CD4-positive, alpha-beta T cell treated with Interleukin-2 at 100 ng/mL for 4 hours (primary cell): ENCODE measurements at places on chromosomes 2 and 18.

DNA sequence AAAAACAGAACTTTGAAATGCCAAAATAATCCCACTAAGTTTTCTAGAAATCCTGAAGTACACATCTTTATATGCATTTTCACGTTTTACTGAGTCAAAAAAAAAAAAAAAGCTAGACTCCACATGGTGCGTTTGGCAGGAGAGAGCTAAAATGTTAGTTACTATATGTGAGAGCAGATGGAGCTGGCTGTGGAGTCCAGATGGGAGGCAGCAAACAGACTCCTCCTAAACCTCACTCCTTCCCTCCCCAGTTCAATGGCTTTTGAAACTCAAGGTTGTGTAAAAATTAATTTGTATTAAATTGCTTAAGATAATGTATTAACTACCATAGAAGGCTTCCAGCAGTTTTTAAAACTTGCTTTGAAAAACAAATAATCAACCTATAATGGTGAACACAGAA is 248.8 kb downstream of the AGPS start:
- no peak for DNase-seq

DNA sequence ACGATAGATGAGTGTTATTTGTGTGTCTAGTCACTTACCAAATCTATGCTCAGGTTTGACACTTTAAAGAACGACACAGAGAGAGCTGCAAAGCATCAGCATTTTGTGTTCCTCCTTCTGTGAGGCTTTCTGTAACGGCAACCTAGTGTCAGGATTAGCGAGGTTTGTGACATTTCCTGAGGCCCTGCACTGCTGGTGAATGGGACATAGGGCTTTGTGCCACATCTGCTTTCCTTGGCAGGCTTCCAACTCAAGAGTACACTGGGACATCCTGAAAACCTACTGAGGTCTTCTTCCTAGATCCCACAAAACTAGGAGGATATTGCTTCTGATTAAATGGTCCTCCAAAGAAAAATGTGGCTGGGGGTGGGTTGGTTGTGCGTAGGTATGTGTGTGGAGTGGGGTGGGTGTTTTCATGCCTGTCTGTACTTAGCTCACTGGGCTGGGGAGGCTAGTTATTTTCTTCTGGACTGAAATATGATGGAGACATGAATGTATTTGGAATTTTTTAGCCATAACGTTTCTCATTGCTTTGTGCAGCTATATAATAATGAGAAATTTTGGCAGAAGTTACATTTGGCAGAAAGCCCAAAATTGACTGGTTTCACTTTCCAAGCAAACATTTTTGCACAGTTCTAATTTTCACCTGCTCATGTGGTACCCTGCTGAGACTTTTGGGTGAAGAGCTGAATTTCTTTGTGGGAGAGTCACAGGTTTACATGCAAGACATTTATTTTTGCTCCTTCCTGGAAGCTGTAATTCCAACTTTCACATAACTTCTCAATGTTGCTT is 308.4 kb downstream of the XIRP2 start:
- DNase-seq = no peak

- peak; percentile 8 for DNase-seq
Observed at GRCh38 chr2:183079139-183079775, 710 bp downstream of the DUSP19 start.

DNA sequence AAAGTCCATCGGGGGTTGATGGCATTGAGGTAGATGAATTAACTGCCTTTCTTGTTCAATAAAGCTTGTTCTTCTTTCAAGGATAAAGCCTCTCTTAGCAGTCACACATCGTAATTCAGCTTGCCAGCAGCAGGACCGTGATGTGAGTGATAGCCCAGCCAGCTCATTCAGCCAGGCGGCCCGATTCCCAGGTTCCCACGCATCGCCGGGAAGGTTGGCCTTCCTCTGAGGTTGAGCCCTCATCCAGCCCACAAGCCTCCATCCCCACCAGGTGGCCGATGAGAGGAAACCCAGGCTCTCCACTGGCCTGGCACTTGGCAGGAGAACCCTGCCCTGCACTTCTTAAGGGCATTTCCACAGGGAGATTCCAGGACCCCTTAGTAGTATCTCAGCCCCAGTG is 4.7 kb downstream of the AGAP1 start:
- no peak for DNase-seq

GRCh38 chr2:175372704-175373701 is 191.5 kb upstream of the ATP5MC3 start:
- no peak for DNase-seq

- no peak for DNase-seq
Observed at GRCh38 chr2:207932106-207932505, 93.2 kb downstream of the PLEKHM3 start.

DNA sequence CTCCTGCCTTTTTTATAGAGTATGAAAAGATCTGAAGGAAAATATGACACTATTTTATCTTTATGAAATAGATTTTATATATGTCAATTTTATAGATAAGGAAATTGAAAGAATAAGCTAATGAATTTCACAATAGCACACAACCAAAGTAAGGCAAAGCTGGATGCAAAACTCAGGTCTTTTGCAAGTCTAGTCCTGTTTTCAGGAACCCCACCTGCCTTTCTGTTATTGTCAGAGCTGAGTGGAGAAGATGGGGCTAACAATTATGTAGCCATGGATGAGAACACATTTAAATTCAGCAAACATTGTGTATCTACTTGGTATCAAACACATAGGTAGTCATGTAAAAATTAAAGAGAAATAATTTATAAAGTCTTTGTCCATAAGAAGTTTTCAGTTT is 161.5 kb upstream of the ZEB2 start:
- DNase-seq = no peak

DNA sequence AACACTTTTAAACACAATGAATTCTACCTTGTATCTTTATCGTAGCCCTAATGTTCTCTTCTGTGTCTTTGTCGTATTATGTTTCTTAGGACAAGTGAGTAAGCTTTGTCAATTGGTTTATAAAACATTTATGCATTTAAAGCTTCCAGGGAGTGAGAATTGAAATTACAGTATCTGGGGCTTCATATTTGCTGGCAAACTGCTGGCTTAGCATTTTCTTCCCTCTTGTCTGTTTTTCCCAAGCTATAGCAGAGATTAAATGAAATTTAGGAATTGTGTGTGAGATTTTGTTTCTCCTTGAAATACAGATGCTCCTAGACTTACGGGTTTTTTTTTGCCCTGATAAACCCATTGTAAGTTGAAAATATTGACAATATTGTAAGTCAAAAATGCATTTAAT is 73.3 kb downstream of the FMNL2 start:
- DNase-seq = no peak
